ENCODE measurements at places on chromosomes 11 and 22.

DNA sequence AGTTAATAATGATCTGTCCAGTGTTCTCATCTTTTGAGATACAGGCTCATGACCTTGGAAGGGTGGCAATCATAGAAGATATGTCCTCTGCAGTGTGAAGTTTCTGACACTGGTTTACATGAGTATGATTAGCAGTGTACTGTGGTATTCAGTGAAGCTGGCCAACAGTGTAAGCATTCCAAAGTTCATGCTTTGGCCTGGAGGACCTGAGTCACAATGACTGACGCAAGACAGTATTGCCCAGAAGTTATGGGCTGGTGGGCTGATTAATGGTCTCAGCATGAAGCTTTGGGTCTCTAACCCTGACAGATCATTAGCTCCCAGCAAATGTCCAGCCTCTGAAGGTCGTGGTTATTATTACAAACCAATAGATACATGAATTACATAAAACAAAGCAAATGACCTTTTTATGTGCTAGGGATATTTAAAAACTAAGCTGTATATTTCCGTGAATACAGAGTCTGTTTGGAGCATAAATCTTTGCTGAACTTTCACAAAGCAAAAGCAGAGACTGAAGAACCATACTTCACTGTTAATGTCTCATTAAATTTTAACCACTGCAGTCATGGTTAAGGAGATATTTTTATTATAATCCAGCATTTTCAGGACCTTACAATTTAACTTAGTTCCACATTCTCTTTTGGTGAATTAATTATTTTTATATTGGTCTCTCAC lies 28.3 kb upstream of the USP47 start:
- no peak for DNase-seq

DNA sequence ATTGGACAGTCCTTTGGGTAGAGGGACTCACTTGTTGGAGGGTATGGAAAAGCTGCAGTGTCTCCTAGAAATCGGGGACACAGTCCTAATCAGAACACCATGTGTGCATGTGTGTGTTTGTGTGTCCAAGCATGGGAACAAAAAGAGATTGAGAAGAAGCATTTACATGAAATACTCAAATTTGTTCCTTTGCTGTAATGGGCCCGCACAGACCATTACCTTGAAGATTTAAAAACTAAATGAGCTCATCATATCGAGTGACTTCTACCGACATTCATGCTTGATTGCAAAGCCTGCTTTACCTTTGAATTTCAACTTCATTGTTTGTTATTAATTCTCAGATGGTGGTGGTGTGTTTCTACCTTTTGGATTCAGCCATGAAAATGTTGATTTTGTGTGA lies 106.9 kb downstream of the ZBTB16 start:
- DNase-seq = no peak

DNA sequence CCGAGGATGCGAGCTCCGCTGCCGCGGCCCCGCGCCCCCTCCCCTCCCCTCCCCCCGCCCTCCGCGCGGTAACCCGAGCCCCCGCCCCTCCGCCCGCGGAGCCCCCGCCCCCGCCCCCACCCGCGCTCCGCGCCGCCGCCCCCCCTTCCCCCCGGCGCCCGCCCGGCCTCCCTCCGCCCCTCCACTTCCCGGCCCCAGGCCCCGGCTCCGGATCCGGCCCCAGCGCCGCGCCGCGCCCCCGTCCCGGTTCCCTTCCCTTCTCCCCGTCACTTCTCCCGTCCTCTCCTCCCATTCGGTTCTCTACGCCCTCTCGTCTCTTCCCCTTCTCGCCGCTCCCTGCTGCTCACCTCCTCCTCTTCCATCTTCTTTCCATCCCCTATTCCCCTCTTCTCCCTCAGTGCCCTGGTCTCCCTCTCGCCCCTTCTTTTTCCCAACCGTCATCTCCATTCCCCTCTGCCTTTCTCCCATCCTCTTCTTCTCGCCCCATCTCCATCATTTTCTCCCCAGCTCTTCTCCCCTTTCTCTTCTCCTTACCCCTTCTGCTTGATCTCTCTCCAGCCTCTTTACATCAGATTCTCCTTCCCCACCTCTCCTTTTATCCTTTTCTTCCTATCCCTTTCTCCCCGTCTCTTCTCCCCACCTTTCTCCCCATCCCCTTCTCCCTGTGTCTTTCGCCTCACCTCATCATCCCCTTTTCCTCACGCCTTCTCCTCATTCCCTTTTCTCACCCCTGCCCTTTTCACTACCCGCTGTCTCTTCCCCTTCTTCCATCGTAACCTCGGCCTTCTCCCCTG lies at the start of gene DCHS1:
Gene DCHS1, minus strand, starts transcription at position 20 of the 794 bp plus-strand sequence. CDS start 14,196 bp downstream, outside the sequence.
- DNase-seq = peak; percentile 75

- no peak for DNase-seq
Observed at GRCh38 chr11:119622454-119623143, 106.4 kb downstream of the NECTIN1 start.

DNA sequence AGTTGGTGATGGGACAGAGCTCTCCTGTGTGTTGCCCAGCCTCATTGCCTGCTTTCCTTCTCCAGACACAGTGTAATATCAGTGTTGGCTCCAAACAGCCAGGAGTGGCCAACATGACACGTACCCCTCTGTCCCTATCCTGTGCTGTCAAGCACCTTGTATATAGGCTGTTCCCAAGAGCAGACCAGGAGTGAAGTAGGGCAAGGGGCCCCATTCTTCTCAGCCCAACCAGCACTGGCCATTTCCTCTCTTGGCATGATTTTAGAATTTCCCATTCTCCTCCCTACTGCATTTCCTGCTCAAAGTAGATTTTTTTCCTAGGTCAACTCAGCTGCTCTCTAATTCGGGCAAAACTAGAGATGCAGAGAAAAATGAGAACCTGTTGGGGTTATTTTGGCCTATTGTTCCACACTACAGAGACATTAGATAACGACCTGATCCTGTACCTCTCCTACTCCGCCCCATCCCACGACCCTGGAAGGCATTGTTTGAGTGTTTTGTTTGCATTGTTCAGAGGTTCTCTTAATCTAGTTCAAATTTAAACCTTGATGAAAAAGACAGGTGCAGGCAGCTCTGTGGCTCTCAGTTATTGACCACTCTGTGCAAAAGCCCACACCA lies 95.6 kb downstream of the RASSF10 start:
- no peak for DNase-seq

GRCh38 chr11:94449437-94449836 lies 44.2 kb downstream of the MRE11 start:
- no peak for DNase-seq

GRCh38 chr22:46933040-46933930 lies 170.8 kb downstream of the TBC1D22A start:
- DNase-seq = no peak

DNA sequence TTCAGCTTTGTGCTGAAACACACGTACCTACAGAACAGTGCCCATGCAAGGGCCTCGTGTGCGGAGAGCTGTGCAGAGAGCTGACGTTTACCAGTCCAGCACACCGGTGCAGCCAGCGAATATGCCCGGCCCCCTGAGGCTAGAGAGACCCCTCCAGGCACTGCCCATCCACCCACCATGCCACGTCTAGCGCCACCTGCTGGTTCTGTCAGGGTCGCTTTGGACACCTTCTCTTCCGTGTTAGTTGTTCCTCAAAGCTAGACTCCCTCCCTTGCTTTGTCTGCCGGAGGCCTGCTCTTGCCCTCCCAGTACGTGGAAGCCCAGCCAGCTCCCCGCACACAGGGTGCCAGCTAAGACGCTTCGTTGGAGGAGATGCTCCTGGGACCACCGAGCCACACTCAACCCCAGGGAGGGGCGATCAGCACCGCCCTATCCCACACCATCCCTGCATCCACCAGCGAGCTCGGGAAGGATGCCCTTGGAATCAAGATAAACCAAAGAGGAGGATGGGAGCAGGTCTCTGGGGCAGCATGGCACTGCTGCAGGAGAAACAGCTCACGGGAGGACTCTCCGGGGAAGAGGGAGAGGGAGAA lies 43.4 kb downstream of the CPT1A start:
- peak; percentile 74 for DNase-seq

DNA sequence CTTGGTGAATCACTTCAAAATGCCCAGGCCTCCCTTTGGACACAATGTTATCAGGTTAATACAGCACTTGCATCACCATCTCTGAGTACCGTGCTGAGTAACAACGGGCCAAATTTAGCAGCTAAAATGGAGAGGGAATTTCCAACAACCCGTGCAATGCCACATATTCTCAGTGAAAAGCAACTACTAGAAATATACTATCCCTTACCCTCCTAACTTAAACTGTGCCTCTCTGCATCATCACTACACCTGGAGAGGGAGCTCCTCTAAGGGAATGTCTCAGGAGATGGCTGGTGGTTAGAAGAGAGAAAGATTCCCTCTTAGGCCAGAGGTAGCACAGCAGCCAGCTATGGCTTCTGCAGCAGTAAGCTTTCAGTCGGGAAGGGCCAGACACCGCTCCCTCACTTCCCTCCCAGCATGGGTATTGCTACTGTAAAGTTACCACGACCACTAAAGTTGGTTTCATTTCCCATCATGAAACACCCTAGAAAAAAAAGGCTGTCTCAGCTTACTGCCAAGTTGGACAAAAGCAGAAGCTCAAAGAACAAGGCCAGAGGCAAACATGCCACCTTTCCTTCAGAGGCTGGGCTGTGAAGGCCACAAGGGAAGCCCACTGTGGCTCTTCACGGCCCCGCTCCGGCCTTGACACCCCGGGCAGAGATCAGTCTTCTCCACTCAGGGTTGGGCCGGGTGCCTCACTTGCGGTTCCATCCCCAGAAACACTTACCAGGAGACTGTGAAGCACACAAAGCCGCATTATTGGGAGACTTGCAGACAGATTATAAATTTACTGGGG lies 3.9 kb downstream of the MAML2 start:
- DNase-seq = no peak

- DNase-seq = peak; percentile 61
Observed at GRCh38 chr11:10302744-10303557, 1.9 kb upstream of the ADM start.

GRCh38 chr11:10758957-10759356 lies 7.9 kb downstream of the CTR9 start:
- DNase-seq = no peak

DNA sequence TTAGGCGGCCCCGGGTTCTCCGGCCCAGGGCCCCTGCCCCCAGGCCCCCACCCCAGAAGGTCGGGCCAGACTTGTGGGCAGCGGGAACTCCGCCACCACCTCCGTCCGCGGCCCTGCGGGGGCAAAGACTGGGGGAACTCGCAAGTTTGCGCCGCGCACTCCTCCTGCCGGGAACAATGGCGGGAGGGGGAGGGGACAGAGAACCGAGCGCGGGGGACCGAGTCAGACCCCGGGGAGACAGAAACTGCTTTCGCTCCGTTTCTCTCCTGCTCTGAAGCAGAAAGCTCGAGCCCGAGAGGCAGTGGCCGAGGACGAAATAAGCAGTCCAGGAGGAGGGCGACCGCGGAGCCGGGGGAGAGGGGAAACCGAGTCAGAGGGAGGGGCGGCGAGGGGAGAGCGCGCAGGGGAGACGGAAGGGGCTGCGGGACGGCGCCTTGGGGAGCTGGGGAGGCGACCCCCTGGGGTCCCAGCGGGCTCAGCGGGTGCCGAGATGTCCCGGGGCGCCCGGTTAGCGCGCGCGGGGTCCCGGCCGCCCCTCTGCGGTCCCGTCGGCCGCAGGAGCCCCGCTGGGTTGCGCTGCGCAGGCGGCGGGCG lies 555 bp downstream of the TP53I11 start:
- DNase-seq = peak; percentile 70

DNA sequence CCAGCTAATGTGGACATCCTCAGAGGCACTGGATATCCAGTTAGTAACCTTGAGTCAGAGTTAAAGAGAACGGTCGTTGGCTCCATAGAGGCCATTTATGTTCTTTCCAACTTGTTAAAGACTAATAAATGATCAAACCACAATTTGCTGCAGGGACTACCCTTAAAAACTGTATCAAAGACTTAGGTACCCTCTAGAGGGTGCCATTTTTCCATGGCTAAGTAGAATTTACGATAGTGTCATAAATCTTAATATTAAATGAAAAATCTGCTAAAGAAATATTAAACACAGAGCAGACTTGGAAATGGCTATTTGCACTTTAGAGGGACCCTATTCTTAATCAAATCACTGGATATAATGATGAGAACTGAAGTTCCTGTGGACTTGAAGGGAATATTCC lies 685.2 kb upstream of the CHORDC1 start:
- DNase-seq = no peak

DNA sequence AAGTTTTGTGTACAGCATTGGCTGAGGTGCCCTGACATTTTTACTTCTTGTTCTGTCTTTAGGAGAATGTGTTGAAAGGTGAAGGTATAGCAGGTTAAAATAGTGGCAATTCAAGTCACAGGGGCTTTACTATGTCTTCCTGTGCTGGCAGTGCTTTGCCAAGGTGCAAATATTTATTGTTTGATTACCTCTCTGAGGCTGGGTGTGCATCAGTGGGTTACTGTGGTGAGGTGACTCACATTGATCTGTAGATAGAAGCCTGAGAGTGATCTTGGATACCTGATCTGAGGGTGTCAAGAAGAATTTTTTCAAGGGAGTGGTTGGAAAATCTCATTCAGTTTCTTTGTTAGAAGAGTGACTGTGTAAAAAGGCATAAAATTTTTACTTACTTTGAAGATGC lies 90.0 kb downstream of the ARHGAP42 start:
- DNase-seq = no peak

GRCh38 chr22:46678003-46678657 lies 57.9 kb downstream of the GRAMD4 start:
- no peak for DNase-seq

- DNase-seq = no peak
Observed at GRCh38 chr22:37485395-37486223, 575 bp downstream of the MFNG start.

Data from nephron progenitor cell (in vitro differentiated cells).